ENCODE measurements at places on chromosomes 6 and 20.

DNA sequence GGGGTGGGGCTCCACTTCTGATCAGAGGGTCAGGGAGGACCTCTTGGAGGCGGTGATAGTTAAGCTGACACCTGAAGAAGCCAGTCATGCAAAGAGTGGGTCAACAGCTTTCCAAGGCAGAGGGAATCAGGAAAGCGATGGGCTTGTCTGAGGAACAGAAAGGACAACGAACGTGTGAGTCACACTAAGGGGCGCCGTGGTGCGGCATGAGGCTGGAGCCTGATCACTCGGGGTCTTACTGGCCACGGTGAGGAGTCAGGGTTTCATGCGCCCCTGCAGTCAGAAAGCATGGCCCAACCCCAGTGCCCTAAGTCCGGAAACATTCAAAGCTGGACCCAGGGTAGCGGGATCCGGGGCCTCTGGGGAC lies 50.6 kb upstream of the SLC32A1 start:
- DNase-seq, result no peak

DNA sequence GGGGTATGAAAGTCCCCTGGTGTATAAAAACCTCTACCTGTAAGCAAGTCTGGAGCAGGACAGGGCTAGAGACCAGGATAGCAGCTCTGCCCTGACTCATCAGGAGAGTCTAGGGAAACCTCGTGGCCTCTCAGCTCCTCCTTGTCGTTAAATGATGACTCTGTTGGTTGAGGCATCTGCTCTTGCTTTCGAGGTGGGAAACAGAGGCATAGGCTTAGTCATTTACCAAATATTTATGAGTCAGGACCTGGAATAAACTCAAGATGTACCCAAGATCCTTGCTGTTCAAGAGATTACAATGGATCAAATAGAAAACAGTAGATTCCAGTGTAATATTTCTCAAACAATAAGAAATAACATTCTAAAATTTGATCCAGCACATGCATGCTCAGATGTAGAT lies 5.5 kb downstream of the MANBAL start:
- peak; percentile 88 for DNase-seq

- DNase-seq, result peak; percentile 49
These were observed 278.5 kb upstream of the MAN1A1 start for GRCh38 chr6:119627908-119628669.

DNA sequence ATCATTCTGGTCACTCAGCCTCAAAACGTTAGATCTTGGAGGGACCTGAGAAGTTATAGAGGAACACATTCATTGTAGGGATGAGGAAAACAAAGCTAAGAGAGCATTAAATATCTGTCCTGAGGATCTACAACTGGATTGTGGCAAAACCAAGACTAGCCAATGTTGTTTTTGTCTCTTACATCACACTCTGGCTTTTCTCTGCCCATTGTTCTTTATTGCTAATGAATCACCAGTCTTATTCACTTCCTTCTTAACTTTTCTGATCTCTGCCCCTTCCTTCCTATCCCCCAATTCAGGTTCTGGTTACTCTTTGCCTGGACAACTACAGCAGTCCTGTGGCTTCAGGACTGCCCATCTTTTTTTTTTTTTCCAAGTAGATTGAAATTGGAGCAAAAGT lies 57.0 kb upstream of the PREP start:
- DNase-seq, result peak; percentile 24

- DNase-seq, result peak; percentile 77
These were observed 120.2 kb downstream of the MBOAT1 start for GRCh38 chr6:20092071-20092566.

DNA sequence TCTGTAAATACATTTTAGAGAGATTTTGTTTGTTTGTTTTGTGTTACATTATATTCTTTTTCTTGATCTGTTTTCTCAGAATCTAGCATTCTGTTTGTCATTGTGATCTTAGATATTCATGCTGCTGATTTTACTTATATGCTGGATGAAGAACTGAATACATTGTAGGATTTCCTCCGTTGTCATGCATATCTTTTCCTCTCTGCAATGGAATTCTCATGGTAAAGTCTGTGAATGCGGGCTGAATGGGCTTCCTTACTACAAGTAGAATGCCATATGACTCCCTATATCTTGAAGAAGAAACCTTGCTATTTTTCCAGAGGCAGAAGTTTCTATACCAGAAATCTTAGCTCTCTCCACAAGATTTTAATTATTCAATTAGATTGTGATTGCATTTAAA lies 2.4 kb upstream of the DEFB114 start:
- no peak for DNase-seq

- DNase-seq, result no peak
These were observed 173.9 kb downstream of the LRFN2 start for GRCh38 chr6:40413239-40413638.

DNA sequence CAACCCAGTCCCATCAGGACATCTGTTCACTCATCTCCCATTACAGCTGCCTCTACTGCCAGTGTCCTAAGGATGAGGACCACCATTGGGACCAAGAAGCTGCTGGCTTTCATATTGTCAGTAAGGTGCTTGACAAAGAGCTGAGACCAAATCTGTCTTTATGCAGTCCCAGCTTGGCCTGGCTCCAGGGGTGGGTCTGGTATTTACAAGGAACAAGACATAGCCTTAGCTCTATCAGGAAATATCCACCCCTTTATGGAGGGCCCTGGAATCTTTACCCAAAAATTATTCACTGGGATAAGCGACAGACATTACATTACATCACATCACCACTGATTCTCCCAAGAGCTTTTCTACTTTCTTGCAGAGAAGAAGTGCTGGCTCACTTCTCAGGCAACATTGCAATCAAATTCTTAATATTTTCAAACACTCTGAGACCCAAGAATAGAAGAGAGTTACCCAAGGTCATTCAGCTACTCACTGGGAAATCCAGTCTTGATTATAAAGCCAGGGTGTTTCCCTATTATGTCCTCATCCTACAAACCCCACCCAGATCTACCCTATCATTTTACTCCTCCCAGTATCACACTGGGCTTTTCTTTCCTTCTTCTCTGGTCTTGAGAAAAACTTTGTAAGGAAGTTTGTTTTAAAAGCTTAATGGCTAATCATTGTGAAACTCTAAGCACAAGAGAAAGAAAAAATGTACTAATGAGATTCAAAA lies 11.5 kb upstream of the PI3 start:
- DNase-seq, result no peak

Data from DMS53 (cell line).